ENCODE measurements at places on chromosomes 12 and 14. TPM values are rescaled to one million over a fixed set of nuclear protein-coding genes. Genes with fewer than 3 reads are reported as not detected.

STON2 gene
- total RNA-seq = 1.0 TPM

C12orf60 gene
- total RNA-seq = 0.28 TPM

CD27 gene
- total RNA-seq = 0.35 TPM

ISCA2 gene
- total RNA-seq = 14.4 TPM

EID3 gene
- 0.98 TPM for total RNA-seq

TNFAIP2 gene
- total RNA-seq = 8.8 TPM

HSPA2 gene
- total RNA-seq = 6.2 TPM

DYNC1H1 gene
- 114 TPM for total RNA-seq

SLC25A21 gene
- 0.92 TPM for total RNA-seq

B4GALNT3 gene
- total RNA-seq = 4.4 TPM

GPR33 gene
- not detected for total RNA-seq

BDKRB1 gene
- total RNA-seq = 0.44 TPM

ZNF385A gene
- 0.59 TPM for total RNA-seq
